ENCODE measurements at places on chromosomes 5 and 9. TPM values are rescaled to one million over a fixed set of nuclear protein-coding genes. Genes with fewer than 3 reads are reported as not detected.
A peak's percentile ranks its signal among the peaks of the same experiment; 100 is the strongest.

The SLCO6A1 gene
- total RNA-seq, result not detected

The KCNT1 gene
- not detected for total RNA-seq

DNA sequence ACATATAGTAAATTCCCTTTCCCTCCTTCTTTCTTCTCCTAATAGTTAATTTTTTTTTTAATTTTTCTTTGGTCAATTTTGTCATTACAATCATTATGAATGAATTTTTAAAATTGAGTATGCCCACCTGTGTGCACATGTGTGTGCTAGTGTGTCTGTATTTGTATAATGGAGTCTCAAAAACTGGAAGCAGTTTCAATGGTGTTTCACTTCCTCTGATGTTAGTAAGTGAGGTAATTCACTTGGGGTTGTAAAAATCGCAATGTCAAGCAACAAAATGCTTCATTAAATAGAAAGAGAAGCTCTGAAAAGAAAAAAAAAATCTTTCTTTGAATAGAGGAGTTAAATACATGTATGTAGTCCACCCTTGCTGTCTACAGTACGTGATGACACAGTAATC, 1467.6 kb upstream of the NUDT12 start:
- no peaks in the 10 kb centered on the region for H3K27me3 ChIP-seq
- no peaks in the 10 kb centered on the region for H3K4me1 ChIP-seq

DNA sequence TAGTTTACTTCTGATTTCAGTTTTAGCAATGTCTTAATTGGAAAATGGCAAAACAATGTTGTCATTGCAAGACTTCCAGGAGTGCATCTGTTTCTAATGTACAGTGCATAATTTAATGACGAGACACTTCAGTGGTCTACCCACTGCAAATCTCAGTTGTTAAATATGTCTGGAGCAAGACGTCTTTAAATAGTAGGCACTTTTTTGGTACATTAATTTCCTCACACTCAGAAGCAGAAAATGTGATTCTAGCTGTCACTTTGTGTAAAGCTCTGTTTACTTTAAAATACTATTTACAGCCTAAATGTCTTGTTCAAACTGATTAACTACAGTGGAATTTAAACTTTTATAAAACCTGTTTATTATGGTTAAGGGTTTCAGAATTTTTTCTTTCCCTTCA, 815.5 kb downstream of the TLE1 start:
- DNase-seq, result peak; percentile 37
- no peaks in the 10 kb centered on the region for H3K36me3 ChIP-seq

Data from PC-3 (cell line).